ENCODE measurements at places on chromosomes 13 and 19.

- no peak for DNase-seq
These were observed 13.5 kb downstream of the SNRNP70 start for GRCh38 chr19:49098795-49099194.

GRCh38 chr19:14519860-14520407, 1.7 kb upstream of the DNAJB1 start:
- DNase-seq: no peak

DNA sequence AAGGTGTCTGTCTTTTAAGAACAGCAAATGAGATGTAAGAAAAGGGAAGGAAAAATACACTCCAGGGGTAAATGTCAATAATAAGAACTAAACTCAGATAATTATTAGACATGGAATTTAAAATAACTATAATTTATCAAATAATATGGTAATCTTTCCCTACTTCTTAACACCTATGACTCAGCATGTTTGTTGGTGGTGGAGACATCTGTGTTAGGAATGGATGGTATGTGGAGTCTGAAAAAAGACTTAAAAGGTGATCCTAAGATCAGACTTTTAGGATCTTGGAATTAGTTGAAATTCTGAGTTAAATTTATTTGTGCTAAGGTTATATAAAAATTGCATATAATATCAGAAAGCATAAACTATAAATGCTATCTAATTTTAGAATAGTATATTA, 915.1 kb downstream of the SLITRK5 start:
- DNase-seq: no peak

DNA sequence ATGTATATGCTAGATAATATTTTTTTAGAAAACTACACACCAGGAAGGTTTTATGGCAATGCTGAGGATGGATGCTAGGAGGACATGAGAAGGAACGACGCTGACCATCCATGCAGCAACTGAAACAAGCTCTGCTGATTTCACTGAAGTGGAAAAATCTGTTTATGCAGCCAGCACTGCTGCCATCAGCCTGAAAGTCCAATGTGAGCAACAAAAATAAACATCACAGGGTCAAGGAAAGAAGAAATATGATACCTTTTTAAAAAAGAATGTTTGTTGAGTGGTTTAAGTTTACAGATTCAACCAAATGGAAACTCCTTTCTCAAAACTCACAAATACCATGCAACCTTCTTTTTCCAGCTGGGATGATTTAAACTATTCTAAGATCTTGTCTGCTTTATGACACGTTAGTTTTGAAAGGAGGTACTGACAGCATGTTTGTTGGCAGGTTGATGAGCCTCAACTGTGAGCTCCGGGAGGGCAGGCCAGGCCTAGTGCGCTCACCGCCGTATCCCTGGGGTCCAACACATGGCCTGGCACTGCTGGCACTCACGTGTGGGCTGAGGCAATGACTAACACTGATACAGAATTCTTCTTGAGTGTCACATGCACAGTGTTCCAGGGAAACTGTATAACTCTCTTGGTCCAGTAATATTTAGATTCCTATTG, 46.8 kb downstream of the LATS2 start:
- DNase-seq: no peak

GRCh38 chr19:1073956-1074517, 7.1 kb downstream of the ARHGAP45 start:
- no peak for DNase-seq

DNA sequence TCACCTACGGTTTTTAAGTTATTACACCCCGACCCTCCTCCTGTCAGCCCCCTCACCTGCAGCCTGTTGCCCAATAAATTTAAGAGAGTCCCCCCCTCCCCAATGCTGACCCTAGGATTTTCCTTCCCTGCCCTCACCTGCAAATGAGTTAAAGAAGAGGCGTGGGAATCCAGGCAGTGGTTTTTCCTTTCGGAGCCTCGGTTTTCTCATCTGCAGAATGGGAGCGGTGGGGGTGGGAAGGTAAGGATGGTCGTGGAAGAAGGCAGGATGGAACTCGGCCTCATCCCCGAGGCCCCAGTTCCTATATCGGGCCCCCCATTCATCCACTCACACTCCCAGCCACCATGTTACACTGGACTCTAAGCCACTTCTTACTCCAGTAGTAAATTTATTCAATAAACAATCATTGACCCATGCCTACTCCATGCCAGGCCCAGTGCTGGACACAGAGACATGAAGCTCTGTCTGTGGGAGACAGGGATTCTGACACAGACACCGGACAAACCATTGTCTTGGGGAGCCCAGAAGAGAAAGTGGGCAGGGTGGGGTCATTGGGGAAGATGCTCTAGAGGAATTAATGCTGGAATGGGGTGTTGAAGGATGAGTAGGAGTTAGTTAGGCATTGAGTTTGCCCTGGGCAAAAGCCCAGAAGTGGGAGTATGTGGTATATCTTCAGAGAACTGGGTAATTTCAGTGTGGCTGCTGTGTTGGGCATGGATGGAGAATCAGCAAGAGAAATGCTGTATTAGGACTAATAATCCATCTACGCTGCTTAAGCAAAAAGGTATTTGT, 19.2 kb downstream of the CKM start:
- no peak for DNase-seq

DNA sequence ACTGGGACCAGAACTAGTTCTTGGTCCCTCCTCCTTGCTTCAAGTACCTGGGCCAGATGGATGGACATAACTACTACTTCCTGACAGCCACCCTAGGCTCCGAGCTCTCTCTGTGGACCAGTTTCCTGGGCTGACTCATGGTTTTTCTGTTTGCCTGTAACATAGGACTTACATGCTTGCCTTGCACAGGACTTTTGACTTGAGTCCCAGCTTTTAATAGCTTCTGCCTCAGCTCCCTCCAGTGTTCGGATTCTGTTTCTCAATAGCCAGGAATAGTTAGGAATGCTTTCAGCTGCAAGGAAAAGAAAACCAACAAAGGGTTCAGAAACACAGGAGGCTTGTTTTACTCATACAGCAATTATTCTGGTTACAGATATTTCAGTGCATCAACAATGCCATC, 405.9 kb downstream of the ZNF536 start:
- DNase-seq: no peak

DNA sequence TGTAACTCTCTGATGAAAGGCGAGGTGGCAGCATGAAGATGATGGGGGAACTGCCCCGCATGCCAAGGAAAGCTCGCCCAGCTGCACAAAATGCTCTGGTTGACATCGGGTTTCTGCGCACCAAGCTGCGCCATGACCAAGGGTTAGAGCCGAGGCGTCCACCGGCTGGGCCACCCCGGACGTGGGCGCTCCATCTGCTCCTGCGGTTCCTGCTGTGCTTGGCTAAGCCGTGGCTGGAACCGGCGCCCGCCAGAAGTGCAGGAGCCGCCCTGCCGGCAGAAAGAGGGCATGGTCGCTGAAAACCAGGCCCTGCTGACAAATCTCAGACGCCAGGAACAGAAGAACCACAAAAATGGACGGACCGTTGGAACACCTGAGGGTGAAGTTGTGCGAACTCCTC, 57.9 kb downstream of the ZNF100 start:
- DNase-seq: no peak

- DNase-seq: no peak
These were observed 1.1 kb downstream of the GRIN2D start for GRCh38 chr19:48394331-48395169.

DNA sequence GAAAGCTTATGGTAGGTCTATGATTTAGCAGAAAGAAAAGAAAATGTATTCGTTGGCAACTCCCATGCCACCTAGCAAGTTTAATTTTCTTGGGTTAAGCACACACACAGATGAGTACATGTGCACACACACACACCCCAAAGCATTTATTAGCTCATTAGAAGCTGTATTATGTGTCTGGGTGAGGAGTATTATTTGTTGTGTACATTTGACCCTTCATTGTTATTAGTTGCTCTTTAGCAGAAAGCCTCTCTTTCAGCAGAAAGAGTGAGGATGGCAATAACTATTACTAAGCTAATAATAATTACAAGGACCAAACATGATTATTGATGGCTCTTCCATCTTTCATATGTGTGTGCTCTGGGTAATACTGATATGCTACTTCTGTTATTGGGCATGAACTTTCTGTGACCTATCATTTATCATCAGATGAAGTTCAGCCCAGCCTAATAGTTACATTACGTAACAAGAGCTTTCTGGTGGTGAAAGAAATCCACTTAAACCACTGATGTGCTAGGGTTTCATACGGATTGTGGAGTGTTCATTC, 177.4 kb upstream of the OBI1 start:
- no peak for DNase-seq

DNA sequence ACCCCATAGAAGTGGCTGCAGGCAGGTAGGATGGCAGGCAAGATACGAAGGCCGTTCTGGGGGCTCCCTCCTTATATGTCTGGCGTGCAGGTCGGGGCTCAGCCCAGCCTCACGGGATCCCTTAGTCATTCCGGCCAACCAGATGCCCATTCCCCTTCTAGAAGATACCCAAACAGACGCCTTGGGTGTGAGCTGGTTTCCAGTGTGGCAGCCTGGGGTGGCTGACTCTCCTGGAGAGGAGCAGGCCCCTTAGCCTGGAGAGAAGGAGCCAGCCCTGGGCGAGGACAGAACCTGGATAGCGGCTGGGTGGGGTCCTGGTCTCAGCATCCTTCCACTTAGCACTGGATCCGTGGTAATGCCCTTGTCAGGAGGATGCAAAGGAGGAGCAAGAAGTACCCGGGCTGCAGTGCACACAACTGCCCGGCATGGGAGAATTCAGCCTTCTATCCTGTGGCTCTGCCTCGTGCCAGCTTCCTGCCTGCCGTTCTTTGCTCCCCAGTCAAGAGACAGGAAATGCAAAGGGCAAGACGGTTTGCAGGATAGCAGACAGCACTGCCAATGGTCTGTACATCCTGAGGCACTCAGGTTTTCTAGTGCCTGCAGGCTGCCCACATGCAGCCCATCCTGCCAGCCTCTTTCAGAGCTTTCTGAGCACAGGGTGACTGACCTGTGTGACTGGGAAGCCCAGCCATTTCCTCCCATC, 56.7 kb upstream of the WASF3 start:
- DNase-seq: no peak

DNA sequence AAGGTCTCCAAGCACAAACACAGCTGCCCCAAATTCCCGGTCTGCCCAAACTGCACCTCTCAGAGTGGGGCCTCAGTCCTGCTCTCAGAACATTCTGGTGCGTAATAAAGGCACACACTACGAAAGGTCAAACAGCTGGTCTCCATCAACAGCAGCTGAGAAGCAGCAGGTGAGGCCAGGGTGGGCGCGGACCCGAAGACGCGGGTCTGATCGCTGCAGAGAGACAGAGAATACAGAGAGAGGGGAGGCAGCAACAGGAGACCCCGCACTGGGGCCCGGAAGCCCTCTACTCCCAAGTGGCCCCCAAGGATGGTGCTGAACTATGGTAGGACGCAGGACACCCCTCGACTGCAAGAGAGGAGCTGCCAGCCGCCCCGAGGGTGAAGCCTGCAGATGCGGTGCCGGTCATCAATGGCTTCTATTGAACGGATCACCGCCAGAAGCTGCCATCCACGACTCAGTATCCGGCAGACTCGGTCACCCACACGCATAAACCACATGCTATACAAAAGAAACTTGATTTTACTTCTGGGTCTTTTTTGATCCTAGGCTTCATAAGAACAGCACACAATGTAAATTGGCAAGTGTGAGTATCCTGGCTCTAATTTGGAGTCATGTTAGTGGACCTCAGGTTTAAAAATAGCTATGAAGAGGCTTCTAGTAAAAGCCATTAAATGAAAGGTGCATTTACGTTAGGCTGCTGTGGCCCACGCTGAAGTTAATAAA, 33.4 kb downstream of the STK24 start:
- peak; percentile 70 for DNase-seq

DNA sequence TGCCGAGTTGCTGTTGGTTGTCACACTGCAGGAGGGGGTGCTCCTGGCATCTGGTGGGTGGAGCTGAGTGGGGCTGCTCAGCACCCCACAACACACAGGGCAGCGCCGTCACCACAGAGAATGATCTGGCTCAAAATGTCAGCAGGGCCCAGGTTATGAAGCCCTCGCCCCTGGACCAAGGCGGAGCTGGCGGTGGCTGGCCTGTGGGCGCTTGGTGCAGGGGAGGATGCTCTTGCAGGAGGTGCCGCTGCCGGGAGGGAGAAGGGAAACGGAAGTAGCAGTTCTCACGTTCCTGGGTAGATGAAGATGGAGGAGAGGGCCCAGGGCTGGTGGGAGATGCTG, 14.2 kb upstream of the LENG8 start:
- DNase-seq: no peak

GRCh38 chr19:993831-994393, 6.3 kb upstream of the GRIN3B start:
- DNase-seq: no peak
